ENCODE measurements at places on chromosomes 7 and 10.

GRCh38 chr7:3559278-3559677 is 258.2 kb downstream of the SDK1 start:
- DNase-seq: no peak

GRCh38 chr10:71713135-71714030 is 6.2 kb downstream of the C10orf105 start:
- DNase-seq: no peak

DNA sequence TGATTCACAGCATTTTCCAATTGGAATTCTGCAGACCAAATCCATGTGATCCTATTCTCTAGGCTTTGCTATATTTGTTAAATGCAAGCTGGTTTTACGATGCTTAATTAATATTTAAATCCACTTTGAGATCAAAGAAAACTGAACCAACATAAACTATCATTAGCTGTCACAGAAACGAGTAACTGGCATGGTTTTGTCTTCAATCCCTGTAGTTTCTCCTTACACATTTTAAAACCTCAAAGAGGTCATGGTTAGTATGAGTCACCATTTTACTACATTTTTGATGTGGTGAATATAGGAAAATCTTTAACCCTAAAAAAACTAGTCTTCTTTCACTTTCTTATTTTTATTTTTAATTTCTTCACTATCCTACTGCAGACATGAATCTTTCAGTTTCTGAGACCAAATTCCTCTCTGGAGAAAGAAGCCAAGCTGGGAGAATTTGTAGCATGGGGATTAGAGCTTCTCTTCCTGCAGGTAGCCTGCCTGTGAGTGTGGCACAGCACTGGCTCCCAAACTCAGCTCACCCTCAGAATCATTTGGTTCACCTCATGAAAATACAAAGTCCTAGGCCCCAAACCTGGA is 8.7 kb upstream of the LIPM start:
- DNase-seq: no peak

DNA sequence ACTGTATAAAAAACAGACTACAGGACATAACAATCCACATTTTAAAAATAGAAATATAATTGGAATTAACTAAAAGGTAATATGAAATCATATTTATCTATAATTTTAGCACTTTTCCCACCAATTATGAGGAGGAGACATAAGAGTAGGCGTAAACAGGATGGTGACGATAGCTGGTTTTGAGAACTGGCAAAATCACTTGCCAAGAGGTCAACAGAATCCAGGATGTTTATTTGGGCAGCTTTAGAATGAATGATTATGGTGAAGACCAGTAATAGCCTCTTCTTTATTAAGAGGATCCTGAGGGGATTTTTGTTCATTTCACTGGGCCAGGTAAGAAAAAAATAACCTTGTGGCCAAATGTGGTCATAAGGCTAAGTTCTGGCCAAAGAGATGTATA is 67.2 kb downstream of the TPK1 start:
- no peak for DNase-seq

DNA sequence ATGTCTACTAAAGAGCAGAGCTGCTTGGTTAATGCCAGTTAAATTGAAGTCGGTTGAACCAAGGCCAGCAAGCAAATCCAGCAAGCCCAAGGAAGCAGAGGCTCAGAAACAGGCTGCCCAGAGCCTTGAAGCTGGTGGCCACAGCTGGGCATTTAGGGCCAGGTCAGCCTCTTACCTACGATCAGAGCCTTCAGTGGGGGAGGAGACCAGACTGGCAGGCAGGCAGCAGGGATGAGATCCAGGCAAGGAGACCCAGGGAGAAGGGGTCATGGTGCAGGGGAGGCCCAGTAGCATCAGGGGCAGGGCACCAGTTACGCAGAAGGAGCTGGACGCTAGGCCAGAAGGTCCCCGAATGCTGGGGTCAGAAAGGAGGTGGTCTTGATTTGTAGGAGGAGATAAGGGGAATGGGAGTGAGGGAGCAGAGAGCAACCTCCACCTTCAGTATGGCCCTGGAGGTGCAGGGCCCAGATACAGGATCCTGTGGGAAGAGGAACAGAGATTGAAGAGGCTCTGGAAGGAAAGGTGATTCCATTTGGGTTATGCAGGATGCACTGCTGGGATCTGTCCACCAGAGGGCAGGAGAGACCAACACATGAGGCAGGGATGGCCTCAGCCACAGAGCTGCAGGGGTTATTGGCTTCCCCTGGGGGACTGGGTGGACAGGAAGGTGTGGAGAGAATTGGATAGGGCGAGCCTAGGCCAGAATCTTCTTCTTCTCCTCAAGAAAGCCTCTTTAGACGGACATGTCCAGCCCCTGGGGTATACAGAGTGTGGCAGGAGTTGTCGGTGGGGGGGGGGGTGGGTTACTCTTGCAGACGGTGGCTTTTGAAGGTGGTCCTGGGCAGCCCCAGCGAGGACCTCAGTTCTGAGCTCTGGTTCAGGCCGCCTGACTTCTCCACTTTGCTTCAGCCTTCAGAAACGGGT is 132.6 kb upstream of the PODXL start:
- peak; percentile 52 for DNase-seq

DNA sequence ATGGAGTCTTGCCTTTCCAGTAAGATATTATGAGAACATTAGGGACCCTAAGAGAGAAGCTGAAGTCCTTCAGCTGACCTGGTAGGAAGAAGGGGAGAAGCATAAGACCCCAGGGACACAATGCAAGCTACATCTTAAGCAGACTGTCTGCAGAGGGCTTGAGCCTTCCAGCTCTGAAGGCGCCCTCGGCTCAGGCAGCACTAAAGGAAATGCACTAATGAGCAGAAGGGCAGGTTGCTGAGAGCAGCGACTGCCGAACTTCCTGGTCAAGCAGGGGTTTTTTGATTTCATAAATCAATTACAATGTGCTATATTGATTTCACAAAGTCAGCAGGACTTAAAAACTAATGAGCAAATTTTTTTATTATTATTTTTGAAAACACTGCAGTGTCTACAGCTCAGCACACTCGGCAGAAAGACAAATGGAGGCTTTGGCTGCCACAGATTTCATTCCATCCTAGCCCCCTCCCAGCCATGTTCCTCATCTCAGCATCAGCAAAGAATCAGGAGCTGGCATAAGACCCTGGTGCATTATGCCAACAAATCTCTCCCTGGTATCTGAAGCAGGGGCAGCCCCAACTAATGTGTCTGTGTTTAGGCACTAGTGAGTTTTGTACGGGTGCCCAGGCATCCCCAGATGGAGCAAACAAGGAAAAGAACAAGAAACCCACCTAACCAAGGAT is 57.1 kb downstream of the LRRTM3 start:
- DNase-seq: no peak

DNA sequence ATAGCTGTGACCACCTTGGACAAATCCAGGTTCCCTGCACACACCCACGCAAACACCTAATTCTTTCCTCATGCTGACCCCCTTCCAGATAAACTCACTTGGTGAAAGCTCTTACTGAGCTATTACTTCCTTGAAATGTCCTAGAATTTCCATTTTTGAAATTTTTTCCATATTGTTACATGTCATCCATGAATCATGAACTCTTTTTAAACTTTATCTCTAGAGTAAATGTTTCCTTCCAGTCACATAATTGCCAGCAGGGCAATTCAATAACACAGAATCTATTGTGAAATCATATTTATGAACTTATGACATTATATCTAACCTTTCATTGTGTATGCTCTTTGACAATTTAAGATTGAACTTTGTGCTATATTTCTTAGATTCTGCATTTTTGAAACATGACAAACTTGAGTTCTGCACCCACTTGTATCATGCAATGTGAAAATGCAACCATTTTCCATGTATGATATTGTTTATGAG is 26.8 kb upstream of the FGL2 start:
- DNase-seq: no peak

- no peak for DNase-seq
Observed at GRCh38 chr10:51198170-51198569, 123.9 kb downstream of the PRKG1 start.

- no peak for DNase-seq
Observed at GRCh38 chr7:45897042-45897690, 8.9 kb downstream of the IGFBP1 start.

- DNase-seq: no peak
Observed at GRCh38 chr10:50361946-50362345, 110.6 kb upstream of the ASAH2 start.

- no peak for DNase-seq
Observed at GRCh38 chr7:134014935-134015334, 112.2 kb upstream of the LRGUK start.

GRCh38 chr10:26717476-26717875 is 20.0 kb downstream of the PDSS1 start:
- no peak for DNase-seq

- DNase-seq: peak; percentile 44
Observed at GRCh38 chr10:15879058-15879457, 18.8 kb upstream of the MINDY3 start.

DNA sequence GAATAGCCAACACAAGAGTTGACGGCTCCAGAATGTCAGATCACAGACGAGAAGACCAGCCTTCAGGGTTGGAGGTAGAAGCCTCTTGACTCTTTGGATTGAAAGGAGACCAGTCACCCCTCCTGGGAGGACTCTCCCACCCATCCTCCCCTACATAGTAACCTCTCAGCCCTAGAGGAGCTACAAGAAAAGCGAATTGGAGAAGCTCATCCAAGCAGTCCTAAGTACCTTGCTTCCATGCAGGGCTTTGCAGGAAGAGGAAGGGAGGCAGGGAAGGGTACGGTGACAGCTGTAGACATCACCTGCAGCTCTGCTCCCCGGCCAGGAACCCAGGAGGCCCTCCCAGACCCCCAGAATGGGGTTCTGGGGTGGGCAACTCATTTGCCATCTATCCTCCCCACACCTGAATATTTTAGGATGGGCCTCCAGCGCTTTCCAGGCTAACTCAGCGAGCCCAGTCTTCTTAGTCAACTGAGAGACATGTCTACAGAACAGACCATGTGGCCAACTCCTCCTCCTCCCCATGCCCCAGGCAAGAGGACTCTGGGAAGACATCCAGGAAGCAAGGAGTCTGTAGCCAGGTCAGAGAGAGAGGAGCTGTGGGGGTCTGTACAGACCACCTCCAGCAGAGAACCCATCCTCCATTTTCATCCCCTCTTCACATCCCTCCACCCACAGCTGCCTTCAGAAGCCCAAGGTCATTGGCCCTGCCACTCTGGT is 55.6 kb upstream of the LBX1 start:
- DNase-seq: no peak

DNA sequence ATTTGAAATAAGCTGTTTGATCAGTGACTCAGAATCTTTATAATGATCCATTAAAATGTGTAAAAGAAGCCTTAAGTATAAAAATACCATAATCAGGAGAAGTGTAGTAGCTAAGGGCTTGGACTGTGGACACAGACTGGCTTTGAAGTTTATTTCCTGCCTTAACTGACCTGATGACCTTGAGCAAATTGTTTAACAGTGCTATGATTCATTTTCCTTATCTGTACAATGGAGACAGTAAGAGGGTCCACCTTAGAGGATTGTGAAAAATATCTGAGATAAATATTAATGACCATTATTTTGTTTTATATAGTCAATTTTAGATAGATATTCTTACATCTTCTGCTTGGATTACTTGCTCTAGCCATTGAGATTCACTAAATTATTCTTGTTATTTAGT is 13.3 kb upstream of the RPA3 start:
- DNase-seq: no peak

DNA sequence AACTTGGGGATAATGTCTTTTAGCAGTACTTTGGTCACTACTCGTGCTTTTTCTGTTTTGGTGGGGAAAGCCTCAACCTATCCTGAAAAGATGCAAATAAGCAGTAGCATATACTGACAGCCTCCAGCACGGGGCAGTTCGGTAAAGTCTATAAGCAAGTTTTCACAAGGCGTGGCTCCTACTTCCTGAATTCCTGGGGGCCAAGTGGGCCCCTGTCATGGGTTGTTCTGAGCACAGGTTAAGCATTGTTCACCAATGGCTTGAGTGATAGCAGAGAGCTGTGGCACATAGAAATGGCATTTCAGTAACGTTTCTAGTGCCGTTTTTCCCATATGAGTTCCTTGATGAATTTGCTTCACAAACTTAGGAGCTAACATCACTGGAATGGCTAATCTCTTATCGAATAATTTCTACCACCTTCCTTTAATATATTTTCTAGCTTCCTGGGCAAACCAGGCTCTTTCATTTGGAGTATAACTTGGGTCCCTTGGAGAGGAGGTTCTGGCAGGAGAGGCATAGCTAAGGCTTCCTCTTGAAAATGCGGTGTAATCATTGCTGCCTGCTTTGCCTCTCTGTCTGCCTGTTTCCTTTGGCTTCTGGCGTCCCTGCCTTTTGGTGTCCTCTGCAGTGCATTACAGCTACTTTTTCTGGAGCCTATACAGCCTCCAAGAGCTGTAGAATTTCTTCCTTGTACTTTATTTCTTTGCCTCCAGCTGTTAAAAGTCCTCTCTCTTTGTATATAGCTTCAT is 11.7 kb upstream of the ZNF239 start:
- no peak for DNase-seq

DNA sequence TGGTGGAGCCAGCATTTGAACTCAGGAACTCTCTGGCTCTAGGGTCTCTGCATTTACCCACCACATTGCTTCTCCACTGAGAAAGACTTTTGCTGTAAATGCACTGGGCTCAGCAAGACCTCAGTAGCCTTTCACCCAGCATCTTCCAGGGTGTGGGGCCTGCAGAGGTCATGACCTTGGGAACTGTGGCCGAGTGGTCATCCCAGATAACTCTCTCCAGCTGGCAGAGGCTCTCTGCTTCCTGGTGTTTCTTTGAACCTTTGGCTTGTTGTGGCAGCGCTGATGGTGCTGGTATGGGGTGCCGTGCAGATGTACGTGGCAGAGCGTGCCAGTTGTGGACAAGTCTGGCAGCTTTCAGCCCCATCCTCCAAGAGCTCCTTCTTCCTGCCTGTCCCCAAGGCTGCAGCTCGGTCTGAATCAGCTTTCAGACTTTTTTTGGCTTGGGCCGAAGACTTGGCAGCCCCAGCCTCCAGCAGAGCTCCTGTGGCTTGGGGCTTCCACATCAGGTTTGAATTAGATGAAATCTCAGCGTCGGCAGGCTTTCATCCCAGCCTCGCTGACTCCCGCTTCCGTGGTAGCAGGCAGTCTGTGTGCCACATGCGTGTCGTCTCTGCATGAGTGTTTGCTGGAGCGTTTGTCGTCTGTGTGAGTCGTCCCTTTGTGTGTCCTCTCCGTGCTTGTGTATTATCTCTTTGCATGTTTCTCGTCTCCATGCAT is 21.5 kb downstream of the ADAMTS14 start:
- no peak for DNase-seq

- DNase-seq: no peak
Observed at GRCh38 chr7:6482307-6482706, 34.6 kb upstream of the DAGLB start.

DNA sequence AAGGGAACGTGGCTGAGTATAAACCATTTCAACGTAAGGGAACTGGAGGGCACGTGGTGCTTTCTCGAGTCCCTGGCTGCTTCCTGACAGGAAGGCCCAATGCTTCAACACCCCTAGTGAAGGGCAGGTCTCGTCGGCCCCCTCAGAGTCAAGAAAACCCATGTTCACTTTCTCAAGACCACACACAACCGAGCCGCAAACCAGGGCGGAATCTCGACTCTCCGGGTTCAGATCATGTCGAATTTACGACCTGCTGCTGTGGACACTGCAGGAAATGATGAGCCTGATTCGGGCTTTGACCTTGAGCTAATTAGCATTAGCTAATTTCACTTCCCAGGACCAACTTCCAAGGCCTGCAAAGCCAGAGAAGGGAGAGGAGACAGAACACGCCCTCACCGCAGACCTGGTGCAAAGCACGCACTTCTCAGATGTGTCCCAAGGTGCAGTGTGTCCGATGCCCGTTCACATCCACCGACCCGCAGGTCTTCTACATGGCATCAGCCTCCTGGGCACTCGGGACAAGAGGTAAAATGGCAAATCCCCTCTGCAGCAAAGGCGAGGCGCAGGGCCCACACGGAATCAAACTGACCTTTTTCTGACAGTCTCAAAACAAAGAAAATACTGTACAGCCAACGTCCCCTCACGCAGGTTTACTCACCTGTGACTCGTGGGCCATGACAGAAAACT is 94.7 kb downstream of the DIP2C start:
- DNase-seq: no peak

- DNase-seq: no peak
Observed at GRCh38 chr10:51382181-51382580, 307.9 kb downstream of the PRKG1 start.
